ENCODE measurements at places on chromosomes 3 and 15. TPM values are rescaled to one million over a fixed set of nuclear protein-coding genes. Genes with fewer than 3 reads are reported as not detected.
A peak's percentile ranks its signal among the peaks of the same experiment; 100 is the strongest.

GRCh38 chr3:120608506-120608905 is 12.4 kb downstream of the NDUFB4 start:
- DNase-seq = no peak

DNA sequence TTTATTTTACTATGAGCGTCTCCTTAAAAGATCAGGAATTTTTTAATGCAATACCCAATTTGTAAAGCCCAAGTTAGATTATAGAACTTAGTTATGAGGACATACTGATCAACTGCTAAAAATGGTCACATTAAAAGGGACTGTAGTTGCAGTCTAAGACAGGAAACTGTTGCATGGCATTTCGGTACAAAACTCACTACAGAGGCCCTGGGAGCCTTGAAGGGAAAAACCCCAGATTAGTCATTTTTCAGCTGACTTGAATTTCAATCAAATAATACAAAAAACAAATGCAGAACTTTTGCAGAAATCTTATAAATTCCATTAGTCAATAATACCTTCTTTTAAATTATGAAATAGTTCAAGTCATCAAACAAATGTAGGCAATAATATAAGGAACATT is 6.9 kb upstream of the PTX3 start:
- peak; percentile 18 for DNase-seq

The DNASE1L3 gene
- total RNA-seq = not detected

The SLC28A2 gene
- not detected for total RNA-seq

DNA sequence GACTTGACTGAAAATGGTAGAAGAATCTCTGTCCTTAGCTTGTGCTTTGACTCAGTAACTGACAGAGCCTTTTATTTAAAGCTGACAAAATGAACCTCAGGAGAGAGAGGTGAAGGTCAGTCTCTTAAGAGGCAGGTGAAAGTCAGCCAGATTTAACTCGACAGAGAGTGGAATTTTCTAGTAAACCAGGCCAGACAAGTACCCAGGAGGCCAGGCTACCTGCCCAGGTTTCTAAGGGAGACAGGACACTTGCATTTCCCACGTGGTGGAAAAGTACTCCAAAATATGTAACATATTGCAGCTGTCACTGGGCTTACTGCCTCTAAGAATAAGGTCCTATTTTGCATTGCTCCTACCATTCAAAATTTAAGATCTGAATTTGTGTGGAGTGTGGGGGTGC is 167.9 kb downstream of the FMN1 start:
- peak; percentile 28 for DNase-seq

DNA sequence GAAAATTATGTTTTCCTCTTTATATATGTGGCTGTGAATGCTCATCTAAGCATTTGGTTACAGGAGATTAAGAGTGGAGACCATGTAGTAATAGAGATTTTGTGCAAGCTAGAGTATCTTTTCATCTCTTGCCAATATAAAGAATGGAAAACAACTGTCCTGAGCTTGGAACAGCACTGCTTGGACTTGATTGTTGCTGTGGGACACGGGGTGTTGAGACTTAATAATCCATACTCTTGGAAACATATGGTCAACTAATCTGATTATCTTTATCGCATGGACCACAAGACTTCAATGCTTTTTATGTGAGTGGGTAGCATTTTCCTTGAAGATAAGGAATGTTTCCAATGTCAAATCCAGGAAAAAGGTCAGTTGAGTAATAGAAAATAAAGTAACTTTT is 806.3 kb downstream of the DIPK2A start:
- no peak for DNase-seq

- DNase-seq = no peak
These were observed 30.8 kb downstream of the RTP4 start for GRCh38 chr3:187398955-187399354.

The PCSK6 gene
- total RNA-seq = 1.0 TPM

DNA sequence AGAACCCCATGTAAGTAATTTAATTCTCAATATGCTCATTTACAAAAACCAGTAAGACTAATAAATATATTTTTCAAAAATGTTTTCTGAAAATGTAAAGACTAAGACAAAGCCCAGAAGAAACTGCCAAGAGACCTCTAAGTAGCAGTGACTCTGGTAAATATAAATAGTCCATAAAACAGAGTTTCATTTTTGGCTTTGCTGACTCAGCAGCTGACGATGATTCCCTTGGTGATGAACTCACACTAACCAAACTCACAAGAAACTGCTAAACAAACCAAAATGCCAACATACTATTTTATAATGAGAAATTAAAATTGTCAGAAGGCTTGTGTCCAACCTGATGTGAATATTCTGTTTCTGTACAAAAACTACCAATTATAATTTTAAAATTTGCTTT is 31.5 kb upstream of the IMPG2 start:
- DNase-seq = no peak

- peak; percentile 48 for DNase-seq
These were observed 1.3 kb downstream of the FXR1 start for GRCh38 chr3:180913581-180914404.

DNA sequence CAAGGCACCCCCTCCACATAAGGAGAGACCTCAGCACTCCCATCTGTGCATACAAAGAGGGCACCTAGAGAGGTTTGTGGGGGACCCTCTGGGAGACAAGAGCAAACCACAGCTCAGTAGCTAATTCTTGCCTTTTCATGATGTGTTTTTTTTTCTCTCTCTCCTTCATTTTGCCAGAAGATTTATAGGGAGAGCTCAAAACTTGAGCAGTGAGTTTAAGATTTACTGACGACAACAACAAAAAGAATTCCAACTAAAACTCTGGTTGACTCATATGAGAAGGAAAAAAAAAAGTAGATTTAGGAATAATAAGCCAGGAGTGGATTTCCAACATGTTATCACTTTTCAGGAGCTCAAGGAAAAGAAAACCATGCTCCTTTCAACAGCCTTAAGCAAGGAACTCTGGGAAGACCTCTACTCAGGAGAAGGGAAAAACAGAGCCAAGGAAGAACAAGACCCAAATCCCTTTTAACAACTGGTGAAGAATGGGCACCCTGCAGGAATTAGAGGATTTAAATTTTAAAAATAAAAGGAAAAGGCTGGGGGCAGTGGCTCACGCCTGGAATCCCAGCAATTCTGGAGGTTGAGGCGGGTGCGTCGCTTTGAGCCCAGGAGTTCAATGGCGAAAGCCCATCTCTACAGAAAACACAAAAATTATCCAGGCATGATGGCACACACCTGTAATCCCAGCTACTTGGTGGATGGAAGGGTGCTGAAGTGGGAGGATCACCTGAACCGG is 58.2 kb upstream of the RAD18 start:
- no peak for DNase-seq

The JMJD7 gene
- 3.6 TPM for total RNA-seq

DNA sequence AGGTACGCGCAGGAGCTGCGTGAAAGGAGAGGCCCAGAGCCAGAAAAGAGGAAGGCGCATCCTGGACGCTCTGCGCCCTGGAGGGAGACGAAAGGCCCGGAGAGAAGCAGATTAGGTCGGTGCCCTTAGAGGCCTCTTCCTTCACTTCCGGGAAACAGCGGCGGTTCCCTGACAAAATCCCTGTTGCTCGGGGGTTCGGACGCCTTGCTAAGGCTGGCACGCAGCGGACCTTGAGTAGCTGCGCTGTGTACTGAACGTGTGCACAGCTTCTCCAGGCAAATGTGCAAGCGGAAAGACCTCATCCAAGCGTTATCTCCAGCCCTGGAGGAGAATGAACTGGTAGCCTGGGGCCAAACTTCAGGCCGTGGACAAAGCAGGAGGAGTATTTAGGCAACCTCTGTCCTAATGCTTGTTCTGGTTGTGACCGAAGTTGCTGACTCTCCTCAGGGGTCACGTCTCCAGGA is 3.0 kb upstream of the SOX14 start:
- DNase-seq = no peak

The CPNE4 gene
- total RNA-seq = not detected

The AHSG gene
- not detected for total RNA-seq
